ENCODE measurements at places on chromosomes 5 and 9.

- DNase-seq, result no peak
Measured at GRCh38 chr5:55865831-55866230, 14.7 kb downstream of the IL31RA start.

GRCh38 chr9:87443006-87443405 lies 54.7 kb upstream of the DAPK1 start:
- no peak for DNase-seq

DNA sequence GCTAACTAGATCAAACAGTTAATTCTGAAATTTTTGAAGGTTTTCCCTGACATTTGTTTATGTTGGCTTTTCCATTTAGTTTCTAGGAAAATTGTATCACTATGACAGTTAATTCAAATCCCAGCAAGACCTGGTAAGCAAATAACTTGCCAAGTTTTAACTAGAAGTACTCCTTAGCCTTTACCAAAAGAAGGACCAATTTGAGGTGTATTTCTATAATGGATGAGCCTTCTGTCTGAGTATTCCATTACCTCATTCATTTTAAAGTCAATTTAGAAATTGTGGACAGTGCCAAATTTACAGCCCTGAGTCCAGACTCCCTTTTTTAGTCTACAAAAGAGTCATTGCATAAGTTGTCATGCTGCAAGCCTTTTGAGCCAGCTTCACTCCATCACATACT lies 687.6 kb downstream of the CETN3 start:
- DNase-seq, result no peak

- no peak for DNase-seq
Measured at GRCh38 chr5:36691226-36691625, 84.8 kb downstream of the SLC1A3 start.

GRCh38 chr9:3908731-3909130 lies 382.9 kb upstream of the RFX3 start:
- DNase-seq, result no peak

DNA sequence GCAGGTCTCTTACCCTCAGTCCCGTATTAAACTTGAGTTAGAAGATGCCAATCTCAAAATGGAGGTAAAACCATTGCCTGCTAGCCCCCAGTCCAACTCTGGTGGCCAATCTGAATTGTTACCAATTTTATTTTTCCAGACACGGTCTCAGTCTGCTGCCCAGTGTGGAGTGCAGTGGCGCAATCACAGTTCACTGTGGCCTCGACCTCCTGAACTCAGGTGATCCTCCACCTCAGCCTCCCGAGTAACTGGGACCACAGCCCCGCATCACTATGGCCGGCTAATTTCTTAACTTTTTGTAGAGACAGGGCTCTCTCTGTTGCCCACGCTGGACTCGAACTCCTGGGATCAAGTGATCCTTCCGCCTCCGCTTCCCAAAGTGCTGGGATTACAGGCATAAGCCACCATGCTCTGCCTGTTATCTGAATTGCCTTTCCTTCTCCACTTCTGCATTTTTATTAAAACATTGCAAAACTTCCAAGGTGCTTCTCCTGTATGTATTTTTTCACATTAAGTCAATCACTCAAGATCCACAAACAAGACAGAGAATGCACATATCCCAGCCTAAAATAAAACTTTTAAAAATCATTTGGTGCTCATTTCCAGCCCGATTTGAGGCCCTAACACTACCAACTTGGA lies 2.3 kb downstream of the FANCC start:
- no peak for DNase-seq

DNA sequence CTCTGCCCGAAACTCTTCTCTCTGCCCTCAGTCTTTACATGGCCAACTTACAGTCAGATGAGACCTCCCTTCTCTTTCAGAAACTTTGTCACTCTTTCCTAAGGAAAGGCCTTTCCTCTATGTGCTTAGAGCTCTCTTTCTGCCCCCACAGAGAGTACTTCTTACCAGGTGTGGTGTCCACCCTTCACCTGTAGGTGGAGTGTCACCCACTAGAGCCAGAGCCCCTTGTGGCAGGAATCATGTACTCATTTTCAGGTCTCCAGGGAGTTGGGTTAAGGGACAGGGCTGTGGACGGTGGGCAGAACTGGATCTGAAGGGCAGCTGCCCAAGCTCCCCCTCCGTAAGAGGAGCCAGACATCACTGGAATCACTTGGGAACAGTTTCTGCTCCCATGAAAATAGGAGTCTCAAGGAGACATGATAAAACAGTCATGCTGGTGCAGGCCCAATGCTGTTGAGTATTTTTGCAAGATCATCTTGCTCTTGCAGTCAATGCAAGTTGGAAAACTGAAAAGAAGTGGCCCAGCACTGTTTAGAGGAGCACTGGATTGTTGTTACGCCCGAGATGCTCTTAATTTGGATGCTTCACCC lies 436.7 kb downstream of the ZSWIM6 start:
- no peak for DNase-seq

GRCh38 chr5:103503066-103503465 lies 59.5 kb downstream of the NUDT12 start:
- no peak for DNase-seq

GRCh38 chr9:36873247-36873875 lies 160.7 kb downstream of the PAX5 start:
- peak; percentile 53 for DNase-seq

DNA sequence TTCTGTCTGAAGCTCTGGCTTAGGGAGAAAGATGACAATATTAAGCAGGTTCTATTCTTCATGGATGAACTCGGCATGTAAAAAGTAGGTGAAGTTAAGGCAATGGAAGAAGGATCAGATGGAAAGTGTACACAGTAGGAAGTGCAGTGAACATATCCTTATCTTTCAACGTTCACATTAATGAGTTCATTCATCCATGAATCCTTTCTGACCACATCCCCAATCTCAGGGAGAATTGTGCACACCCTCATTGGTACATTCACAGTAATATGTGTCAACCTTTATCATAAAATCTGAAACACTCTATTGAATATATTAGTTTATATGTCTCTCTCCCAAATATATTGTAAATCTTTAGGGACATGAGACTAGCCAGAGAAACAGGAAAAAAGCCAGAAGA lies 5.5 kb downstream of the GIN1 start:
- DNase-seq, result no peak

DNA sequence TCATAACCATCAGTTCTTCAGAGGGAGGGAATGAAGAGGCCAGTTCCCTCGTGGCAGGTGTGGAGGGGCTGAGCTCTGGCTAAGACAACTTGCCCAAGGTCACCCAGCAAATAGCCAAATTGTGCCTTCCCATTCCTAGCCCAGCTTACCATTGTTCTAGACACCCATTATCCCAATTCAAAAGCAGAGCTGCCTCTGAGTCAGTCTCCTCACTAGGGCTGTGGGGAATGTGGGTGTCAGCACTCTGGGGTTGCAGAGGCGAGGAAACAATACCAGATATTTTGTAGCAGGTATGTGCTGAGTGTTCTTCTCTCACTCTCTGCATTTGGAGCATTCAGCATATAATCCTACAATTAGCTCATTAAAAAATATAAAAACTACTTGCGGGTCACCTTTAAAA lies 270.8 kb downstream of the PSAT1 start:
- no peak for DNase-seq

DNA sequence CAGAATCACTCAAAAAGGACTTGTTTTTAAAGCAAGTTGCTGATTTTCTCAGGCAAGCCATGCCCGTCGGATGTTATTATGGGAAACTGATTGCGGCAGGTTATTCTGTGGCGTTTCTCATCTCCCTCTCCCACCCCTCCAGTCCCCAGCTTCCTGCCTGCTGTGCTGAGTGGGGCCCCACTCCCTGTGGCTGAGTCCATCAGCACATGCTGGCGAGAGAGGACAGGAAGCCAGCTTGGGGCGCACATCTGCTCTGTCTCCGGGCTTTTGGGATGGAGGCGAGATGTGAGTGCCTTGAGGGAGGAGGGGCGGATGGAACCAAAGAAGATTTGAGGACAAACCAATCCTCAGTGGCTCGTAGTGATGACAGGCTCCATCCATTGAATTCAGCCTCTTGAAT lies 108.0 kb downstream of the DAPK1 start:
- DNase-seq, result no peak
